ENCODE measurements at places on chromosomes 13 and 19.

GRCh38 chr19:17807731-17808316 lies 12.9 kb downstream of the B3GNT3 start:
- no peak for DNase-seq

- no peak for DNase-seq
Observed at GRCh38 chr19:3028305-3029064, 595 bp downstream of the TLE2 start.

DNA sequence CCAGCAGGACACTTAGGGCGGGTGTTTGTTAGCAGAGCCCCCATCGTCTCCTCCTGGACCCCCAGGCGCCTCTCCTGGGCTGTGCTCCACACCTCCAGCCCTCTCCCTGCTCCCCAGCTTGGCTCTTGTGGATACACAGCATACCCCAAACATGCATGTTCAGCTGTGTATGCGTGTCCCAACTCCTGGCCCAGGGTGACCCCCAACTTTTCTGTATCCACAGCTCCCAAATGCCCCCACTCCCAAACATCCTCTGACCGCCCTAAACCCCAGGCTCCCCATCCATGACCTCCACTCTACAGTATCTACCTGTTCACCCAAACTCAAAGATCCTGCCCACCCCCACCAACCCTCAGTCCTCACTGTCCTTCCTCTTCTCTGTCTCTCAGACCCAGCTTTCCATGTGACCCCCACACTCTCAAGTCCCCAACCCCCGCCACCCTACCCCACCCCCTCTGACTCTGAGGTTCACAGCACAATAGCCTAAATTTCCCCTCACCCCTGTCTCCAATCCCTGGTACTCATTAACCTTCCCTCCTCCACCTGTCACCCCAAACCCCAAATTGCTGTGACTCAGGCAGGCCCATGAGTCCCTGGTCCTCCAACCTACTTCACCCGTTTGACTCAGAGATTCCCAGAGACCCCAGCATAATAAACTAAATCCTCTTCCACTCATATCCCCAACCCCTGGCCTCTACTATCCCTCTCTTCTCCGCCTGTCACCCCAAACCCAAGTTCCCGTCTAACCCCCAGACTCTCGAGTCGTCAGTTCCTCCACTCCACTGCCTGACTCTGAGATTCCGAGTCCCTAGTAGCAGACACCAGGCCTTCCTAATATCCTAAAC lies 968 bp downstream of the UBE2M start:
- peak; percentile 25 for DNase-seq

DNA sequence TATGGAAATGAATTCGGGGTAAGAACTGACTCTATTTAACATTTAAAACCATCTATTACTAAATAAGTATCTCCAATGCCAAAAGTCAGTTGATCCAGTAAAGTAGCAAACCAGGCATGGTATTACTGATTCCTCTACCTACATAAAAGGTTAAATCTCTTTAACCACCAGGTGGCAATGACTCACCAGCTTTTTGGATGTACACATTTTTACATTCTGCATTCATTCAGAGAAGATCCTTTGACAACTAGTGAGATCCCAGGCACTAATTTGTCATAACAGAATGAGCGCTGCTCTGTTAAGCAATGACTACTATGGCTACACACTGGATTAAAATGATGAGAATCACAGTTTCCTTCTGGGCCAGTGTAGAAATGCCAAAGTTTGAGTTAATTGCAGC lies 329.8 kb upstream of the GPC6 start:
- no peak for DNase-seq

GRCh38 chr19:41431426-41432386 lies 4.5 kb upstream of the B3GNT8 start:
- DNase-seq = no peak
